ENCODE measurements at places on chromosomes 1 and 21.

DNA sequence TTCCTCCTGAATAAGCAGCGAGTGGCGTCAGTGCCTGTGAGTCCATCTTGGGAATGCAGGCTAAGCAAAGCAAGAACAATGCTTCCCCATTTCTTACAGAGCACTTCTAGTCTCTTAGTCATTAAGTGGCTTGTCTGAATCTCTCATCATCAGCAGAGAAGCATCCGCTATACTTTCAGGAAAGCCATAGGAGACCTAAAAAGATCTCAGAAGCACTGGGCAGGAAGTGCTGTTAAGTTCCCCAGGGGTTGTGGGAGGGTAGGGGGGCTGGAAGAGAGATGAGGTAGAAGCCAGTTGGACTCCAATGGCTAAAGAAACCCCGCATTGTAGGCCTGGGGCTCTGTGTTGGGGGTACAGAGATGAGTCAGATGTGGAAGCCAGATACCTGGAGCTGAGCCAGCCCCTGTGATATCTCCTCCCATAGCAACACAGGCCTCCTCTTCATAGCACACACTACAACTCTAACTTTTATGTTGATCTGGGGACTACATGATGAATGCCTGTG is 44.9 kb downstream of the SYT6 start:
- no peak for DNase-seq

GRCh38 chr1:56774067-56774609 is 45.1 kb downstream of the FYB2 start:
- no peak for DNase-seq

- DNase-seq: no peak
These were observed 33.6 kb downstream of the SPAG17 start for GRCh38 chr1:118151312-118151937.

DNA sequence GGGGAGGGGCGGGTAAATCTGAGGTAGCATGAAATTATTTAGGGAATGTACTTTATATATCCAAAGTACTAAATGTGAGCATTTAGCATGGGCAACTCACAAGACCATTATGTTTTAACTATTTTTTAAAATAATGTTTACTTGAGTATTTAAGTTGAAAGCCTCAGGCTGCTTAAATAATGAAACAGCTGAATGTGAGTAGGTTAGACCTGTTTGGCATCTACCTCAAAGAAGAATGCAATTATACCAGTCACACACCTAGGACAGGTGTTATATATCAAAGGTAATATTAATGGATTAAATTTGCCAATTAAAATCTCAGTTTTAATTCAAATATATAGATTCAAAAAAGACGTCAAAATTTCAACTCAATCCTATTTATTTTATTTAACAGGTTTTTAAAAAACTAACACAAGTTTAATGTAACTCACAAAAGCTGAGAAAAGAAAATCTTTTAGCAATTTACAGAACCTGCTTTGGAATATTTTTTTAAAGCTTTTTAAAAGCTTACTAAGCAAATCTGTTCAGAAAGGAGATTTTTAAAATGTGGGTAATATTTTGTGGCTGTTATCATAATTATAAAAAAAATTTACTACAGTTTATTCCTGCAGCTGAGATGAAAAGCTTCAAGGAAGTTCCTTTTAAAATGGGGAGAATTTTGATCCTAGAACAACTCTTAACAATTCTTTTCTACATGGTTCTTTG is 104.6 kb upstream of the LBR start:
- no peak for DNase-seq

DNA sequence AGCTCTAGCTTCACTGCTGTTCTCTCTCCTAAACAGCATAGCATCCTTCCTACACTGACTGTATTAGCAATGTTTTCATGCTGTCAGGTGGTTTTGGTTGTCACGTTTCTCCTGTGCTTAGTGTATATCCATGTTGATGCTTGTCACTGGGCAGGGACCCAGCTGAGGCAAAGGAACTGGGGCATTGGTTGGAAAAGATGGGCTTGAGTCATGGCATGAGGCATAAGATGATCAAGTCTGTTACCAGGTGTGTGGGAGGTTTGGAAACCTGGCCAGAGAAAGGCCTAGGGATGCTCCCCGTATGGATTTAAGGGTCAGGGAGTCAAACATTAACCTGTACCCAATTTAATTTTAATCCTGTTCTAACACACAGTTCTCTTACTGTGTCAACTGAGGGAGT is 69.6 kb downstream of the OSBPL9 start:
- no peak for DNase-seq

- DNase-seq: no peak
These were observed 67.1 kb upstream of the FAM78B start for GRCh38 chr1:166233750-166234366.

DNA sequence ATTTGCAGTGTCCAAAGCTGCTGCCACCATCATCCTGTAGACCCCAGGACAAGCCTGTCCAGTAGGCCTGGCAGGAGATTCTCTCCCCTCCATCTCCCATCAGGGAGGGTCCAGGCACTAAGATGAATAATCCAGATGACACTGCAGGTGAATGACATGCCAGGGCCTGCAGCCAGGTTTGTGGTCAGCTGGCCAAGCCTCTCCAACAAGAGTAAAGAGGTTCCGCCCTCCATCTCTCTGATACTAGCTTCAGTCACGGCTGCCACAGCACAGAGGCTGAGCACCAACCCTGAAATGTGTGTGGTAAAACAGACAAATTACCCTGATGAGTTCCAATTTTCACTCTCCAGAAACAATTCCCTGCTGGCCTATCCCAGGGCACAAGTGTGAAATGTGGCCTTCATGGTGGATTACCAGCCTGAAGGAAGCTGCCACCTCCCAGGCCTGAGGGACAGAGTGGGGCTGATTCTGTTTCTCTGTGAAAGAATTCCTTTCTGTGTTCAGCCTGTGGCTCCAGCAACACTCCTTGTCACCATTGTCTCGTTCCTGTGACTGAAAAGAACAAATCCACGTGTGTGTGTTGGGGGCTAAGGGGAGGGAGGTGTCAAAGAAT is 19.9 kb upstream of the LHX4 start:
- DNase-seq: no peak

DNA sequence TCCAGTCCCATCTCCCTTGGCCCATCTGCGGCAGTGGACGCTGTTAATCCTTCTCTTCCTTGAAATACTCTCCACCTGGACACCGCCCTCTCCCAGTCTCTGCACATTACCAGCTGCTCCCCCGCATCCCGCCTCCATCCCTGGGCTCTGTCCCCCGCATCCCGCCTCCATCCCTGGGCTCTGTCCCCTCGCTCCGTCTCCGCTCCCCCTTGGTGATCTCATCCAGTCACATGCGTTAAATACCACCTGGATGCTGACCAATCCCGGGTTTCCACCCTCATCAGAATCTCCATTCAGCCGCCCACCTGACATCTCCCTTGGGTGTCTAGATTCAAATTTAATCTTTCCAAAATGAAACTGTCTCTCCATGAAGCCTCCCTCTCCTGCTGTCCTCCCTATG is 106.1 kb downstream of the PRDM2 start:
- DNase-seq: no peak

DNA sequence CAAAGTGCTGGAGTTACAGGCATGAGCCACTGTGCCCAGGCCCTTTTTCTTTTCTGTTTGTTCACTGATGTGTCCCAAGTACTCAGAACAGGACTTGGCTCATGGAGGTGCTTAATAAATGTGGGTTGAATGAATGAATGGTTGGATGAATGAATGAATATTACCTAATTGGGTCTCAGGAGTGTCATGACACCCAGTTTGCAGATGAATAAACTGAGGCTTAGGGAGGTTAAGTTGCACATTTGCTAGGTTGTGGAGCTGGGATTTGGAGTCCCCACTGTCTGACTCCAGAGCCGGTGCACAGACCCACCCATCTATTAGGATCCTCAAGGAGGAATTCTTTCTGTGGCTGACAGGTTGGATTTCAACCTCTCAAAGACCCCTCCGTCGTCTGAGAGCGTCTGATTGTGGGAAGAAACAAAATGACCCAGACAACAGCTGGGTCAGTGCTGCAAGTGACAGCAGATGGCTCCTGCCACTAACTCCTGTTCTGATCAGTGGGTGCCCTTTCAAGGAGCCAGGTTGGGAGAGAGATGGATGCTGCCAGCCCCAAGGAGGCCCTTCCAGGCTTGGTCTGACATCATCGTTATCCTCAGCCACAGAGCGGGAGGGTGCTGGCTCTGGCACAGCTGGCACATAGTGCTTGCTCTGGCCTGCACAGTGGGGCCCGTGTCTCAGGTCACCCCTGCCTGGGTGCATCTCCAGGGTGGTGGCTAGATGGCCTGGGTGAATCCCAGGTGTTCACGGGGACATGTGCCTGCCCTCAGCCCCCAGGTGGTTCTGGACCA is 24.2 kb downstream of the ARHGEF10L start:
- no peak for DNase-seq

DNA sequence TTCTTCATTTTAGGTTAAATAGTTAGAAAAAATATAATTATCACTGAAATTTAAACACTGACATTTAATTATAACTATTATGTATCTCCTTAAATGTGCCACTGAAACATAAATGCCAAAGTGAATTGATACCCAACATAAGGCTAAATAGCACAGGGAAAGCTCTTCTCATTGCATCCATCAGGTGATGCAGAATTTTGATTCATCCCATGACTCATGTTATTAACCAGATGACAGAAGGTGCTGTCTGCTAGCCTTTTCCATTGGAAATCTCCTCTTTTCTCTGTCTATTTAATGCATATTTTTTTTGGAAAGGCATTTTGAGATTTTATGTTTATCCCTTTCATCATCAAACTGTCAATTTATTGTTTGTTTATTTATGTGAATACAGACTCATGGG is 136.8 kb downstream of the KCNK2 start:
- DNase-seq: no peak

- no peak for DNase-seq
These were observed 237.0 kb downstream of the GPATCH2 start for GRCh38 chr1:217393896-217394295.

GRCh38 chr1:106523497-106523896 is 533.0 kb upstream of the PRMT6 start:
- no peak for DNase-seq

- no peak for DNase-seq
These were observed 107.3 kb downstream of the NTMT2 start for GRCh38 chr1:170252851-170253579.

GRCh38 chr1:198686069-198686728 is 47.4 kb downstream of the PTPRC start:
- no peak for DNase-seq

GRCh38 chr1:51518586-51519047 is 449 bp downstream of the EPS15 start:
- DNase-seq: no peak

- DNase-seq: no peak
These were observed 1.4 kb upstream of the KLHL21 start for GRCh38 chr1:6603915-6604558.

- no peak for DNase-seq
These were observed 19.3 kb upstream of the UMODL1 start for GRCh38 chr21:42051788-42052187.

- no peak for DNase-seq
These were observed 57.3 kb downstream of the HS2ST1 start for GRCh38 chr1:86971778-86972177.

DNA sequence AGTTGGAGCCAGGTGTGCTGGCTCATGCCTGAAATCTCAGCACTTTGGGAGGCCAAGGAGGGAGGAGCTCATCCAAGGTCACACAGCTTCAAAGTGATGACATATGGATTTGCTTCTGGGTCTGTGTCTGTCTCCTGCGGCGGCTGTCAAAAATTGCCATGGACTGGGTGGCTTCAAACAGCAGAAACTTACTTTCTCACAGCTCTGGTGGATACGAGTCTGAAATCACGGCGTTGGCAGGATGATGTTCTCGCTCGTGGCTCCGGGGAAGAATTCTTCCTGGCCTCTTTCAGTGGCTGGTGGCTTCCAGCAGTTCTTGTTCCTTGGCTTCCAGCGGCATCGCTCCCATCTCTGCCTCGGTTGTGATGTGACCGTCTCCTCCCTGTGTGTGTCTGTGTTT is 314.8 kb upstream of the C1orf174 start:
- no peak for DNase-seq

DNA sequence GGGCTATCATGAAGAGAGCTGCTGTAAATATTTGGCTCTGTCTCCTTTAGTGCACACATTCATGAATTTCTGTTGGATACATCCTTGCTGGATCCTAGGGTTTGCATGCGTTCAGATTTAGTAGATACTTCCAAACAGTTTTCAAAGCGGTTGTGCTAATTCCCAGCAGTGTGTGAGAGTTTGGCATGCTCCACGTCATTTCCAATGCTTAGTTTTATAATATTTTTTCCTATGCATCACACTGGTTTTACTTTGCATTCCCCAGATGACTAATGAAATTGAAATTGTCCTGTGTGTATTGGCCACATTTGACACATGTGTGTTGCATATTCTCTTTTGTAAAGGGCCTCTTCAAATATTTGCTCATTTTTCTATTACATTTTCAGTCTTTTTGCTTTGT is 18.5 kb upstream of the AADACL3 start:
- DNase-seq: no peak

- DNase-seq: no peak
These were observed 151.6 kb downstream of the CNIH3 start for GRCh38 chr1:224767676-224768075.

DNA sequence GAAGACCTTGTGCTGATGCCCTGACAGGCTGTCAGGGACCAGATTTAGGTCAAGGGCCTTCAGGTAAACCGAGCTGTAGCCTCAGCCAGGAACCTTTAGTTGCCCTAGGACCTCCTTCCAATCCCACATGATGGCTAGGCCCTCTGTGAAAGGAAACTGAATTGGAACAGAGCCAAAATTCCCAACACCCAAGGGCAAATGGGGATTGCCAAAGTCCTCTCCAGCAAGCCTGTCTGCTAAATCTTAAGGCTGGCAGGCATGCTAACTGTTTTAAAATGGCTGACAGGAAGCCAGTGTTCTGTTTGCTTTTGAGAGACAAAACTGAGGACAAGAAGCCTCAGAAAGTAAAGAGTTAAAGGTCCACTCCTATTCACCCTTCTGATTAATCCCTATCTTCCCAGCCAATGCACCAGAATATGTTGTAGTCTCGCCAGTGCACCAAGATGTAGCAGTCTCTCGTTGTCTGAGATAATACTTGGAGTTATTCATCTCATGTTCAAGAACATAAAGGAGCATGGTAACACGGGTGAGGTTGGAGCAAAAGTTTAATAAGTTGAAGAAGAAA is 35.1 kb downstream of the MSTO1 start:
- no peak for DNase-seq

DNA sequence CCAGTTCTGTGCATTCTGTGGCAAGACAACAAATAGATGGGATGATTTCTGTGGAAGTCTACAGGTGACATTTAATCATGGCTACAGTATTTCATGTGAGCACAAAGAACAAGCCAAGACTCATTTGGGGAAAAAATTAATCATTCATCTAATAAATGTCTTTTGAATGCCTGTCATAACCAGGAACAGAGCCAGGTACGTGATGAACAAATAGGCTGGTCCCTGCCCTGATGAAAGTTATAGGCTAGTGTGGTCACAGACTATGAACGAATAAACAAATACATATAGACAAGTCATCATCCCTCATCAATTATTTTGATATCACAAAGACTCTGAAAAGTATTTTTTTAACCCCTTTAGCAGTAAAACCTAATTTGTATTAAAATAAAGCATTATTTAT is 226.4 kb upstream of the RRP15 start:
- no peak for DNase-seq

GRCh38 chr1:187877220-187877619 is 1048.5 kb downstream of the PLA2G4A start:
- no peak for DNase-seq

GRCh38 chr1:161061419-161061818 is 8.3 kb downstream of the ARHGAP30 start:
- DNase-seq: no peak
